Mesenteric fat pad (tissue), 1 donor: ENCODE measurements at places on chromosomes 16 and 17. TPM values are rescaled to one million over a fixed set of nuclear protein-coding genes. Genes with fewer than 3 reads are reported as not detected.

- DNase-seq, result no peak
Measured at GRCh38 chr17:40303009-40303657, 5.8 kb upstream of the RARA start.

HEATR9 gene
- not detected for total RNA-seq

SEZ6 gene
- not detected for total RNA-seq

DNA sequence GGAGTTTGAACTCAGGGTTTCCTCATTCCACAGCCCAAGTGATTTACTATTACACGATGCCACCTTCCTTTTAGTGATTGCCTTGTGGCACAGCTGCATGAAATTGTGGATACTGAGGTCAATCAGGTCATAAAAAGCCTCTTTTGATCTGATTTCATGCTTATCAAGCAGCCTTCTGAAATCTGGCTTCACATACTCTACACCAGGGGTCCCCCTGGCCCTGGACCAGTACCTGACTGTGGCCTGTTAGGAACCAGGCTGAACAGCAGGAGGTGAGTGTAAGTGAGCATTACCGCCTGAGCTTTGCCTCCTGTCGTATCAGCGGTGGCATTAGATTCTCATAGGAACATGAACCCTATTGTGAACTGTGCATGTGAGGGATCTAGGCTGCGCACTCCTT lies 13.8 kb downstream of the SLFN5 start:
- DNase-seq, result no peak

ITGAE gene
- 19.8 TPM for total RNA-seq
